ENCODE measurements at places on chromosomes 16 and 17.

- DNase-seq = no peak
These were observed 1070.0 kb downstream of the CDH11 start for GRCh38 chr16:64051824-64052223.

- no peak for DNase-seq
These were observed 360.1 kb upstream of the CDH11 start for GRCh38 chr16:65481956-65482355.

DNA sequence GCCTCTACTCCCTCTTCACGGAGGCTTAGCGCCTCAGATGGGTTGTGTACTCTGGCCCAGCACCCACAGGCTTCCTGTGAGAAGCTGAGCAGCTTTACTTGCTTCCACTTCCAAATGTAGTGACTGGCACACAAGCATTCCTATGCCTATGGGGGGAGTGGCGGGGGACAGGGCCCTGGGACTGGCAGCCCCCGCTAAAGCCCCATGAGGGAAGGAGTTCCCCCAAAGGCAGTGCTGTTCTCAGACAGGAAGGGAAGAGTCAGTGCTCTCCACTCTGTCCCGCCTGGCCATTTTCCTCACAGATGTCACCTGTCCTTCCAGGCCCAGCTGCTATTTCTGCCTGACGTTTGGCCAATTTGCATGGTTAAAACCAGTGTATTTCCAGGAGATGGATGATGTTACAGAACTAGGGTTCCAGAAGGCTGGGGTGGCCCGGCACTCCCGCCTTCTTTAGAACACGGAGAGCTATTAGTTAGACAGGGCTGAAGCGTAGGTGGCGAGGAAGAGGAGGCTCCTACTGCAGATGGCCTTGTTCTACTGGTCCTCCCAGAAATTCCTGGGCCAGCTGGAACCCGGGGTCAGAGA, 83.9 kb upstream of the FBXO47 start:
- no peak for DNase-seq

DNA sequence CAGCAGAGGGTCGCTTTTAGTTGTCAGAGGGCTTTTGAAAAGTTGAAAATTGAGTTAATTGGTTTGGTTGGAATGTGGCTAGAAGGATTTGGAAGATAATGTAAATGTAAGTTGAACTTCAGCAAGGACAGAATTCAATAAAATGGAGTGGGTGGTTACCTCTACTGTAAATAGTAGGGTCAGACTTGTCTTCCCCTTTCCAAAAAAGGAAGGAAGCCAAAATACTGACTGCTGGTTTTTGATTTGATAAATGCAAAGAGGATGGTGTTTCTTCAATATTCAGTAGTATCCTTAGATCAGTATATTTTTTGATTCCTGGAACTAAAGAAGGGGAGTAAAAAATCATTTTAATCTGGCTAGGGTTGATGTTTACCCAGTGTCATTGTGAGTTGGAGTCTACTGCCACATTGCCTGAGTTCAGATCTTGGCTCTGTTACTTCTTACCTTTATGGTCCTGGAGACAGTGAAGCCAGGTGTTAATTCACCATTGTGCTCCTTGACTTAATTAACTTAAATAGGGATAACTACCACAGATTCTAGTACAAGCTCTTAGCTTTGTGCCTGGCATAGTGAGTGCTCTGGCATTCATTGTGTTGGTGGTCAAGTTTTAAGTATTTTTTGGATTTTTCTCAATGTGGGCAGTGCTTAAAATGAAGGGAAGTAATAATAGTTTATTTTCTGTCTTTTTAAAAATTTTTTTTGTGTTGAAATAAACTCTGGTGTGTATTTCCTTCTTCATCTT, 4.4 kb downstream of the HAPSTR1 start:
- no peak for DNase-seq

- DNase-seq = no peak
These were observed 141.5 kb upstream of the CHMP6 start for GRCh38 chr17:80850109-80850508.

DNA sequence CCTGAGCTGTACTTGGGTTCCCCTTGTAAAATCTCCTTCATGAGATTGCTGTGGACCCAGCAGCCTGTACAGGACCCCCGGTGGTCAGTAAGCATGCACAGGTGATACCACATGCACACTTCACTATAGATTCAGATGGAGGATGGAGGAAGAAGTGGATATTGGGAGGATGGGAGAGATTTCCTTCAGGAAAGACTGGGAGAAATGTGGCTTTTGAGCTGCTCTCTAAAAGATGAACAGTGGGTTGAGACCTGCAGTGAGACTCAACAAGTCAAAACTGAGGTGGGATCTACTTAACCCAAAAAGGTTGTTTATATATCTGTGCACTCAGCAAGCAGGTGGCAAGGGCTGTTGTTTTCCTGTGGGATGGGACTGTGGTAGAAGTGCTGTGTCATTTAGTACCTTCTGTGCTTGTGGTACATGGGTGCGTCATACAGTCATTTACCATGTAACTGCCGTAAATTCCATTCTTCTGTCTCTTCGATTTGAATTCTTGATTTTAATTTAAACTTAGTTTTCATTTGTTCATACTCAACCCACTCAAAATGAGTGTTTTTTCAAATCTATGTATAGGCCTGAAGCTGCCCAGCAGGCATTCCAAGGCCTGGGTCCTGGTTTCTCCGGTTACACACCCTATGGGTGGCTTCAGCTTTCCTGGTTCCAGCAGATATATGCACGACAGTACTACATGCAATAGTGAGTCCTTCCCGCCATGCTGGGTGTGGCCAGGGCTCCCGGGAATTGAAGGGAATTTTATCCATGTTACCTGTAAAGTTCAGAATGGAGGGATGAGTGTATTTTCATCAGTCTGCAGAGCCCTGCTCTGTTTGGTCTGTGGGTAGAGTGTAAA, 6.9 kb downstream of the HERPUD1 start:
- DNase-seq = peak; percentile 39

DNA sequence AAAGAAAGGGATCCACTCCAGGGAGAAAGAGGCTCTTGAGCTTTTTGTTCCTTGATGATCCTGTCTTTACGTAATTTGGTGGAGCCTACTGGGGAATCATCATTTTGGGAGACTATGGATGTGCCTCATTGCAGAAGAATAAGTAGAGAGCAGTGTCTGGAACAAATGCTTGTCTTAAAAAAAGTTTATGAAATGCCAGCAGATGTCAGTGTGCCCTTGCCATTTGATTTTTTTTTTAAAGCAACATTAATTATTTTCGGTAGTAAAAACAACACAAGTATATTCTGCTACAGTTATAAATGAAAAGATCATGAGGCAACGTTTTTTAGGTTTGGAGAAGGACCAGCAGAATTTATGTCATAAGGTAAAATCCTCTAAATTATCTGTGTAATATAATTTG, 934.8 kb upstream of the EEF2KMT start:
- DNase-seq = peak; percentile 20

DNA sequence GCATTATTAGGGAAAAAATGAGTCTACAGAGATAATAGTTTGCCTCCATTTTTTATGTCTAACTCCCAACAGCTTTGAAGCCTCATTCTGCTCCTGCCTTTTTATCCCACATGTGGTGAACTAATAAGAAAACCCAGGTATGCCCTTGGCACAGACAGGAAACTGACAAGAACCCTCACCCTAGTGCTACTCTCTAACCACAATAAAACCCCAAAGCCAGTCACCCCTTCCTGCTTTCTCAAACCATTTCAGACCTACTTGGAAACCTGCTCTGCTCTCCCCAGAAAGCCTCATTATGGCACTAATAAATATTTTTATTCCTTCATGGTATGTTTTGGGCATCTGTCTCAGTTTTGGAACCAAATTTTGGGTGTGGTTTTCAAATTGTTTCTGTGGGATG, 3.9 kb upstream of the MARVELD3 start:
- no peak for DNase-seq

DNA sequence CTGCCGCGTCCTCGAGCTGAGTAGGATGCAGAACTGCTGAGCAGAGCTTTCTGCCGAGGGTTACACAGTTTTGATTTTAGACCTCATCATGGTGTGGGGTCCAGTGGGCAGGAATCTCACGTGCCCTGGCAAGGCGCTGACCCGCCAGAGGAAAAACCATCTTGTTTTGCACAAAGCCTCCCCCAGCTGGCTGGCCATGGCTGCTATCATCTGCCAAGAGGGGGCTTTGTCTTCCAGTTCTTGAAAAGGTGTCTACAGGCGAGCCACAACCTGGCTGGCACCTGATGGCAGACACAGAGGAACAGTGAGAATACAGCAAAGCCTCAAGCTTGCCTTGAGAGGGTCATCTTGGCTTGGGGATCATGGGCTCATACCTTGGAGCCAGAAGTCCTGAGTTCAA, 118.3 kb downstream of the CMIP start:
- no peak for DNase-seq

DNA sequence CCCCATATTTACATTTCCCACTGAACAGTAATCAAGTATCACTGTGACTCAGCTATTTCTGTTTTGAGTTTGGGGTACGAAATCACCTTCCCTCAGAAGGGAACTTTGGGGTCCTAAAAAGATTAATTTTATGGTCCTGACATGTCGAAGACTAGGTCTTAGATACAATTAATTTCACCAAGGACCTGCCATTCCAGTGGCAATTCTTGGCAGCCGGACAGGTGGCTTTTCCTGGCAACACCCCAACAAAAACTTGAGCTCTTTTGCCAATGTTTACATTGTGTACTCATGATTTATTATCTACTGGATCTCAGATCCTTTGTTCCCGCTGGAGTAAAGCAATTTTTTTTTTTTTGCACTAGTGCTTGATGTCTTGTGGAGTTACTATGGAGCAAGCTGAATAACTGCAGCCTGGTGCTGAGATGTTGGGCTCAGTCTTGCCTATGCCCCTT, 14.4 kb downstream of the SLFN5 start:
- peak; percentile 92 for DNase-seq

GRCh38 chr17:6162892-6163291, 92.7 kb downstream of the WSCD1 start:
- DNase-seq = peak; percentile 73

DNA sequence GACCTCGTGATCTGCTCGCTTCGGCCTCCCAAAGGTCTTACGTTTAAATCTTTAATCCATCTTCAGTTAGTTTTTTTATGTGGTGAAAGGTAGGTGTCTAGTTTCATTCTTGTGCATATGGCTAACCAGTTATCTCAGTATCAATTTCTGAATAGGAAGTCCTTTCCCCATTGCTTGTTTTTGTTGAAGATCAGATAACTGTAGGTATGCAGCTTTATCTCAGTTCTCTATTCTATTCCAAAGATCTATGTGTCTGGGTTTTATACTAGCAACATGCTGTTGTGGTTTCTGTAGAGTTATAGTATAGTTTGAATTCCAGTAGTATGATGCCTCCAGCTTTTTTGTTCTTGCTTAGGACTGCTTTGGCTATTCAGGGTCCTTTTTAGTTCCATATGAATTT, 65.2 kb downstream of the TNFRSF13B start:
- DNase-seq = no peak

- DNase-seq = no peak
These were observed 388.5 kb downstream of the SEC14L1 start for GRCh38 chr17:77529328-77529650.

GRCh38 chr16:56967733-56968132, 6.0 kb downstream of the CETP start:
- no peak for DNase-seq
